Peyer's patch (tissue), 4 donors: ENCODE measurements at places on chromosomes 3 and 15. TPM values are rescaled to one million over a fixed set of nuclear protein-coding genes. Genes with fewer than 3 reads are reported as not detected.

Gene NOX5
- not detected for total RNA-seq

DNA sequence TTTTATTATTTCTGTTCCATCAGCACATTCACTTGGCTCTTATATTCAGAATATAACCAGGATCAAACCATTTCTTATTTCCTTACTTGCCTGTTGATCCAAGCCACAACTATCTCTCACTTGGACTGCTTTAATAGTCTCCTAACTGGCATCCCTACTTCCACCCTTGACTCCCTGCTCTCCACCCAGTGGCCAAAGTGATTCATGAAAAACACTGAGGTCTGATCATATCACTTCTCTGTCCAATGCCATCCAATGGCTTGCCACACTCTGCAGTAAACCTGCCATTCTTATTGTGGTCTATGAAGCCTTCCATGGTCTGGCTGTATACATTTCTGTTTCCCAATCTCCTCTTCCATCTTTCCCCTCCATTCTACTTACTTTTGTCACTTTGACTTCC lies 576.1 kb downstream of the PDCD6IP start:
- no peak for DNase-seq

GRCh38 chr15:31336593-31337295 lies 10.1 kb downstream of the KLF13 start:
- no peak for DNase-seq

GRCh38 chr3:184899953-184900595 lies 88.1 kb downstream of the VPS8 start:
- DNase-seq: no peak

- peak; percentile 36 for DNase-seq
Observed at GRCh38 chr3:69012800-69013252, 658 bp downstream of the EOGT start.

DNA sequence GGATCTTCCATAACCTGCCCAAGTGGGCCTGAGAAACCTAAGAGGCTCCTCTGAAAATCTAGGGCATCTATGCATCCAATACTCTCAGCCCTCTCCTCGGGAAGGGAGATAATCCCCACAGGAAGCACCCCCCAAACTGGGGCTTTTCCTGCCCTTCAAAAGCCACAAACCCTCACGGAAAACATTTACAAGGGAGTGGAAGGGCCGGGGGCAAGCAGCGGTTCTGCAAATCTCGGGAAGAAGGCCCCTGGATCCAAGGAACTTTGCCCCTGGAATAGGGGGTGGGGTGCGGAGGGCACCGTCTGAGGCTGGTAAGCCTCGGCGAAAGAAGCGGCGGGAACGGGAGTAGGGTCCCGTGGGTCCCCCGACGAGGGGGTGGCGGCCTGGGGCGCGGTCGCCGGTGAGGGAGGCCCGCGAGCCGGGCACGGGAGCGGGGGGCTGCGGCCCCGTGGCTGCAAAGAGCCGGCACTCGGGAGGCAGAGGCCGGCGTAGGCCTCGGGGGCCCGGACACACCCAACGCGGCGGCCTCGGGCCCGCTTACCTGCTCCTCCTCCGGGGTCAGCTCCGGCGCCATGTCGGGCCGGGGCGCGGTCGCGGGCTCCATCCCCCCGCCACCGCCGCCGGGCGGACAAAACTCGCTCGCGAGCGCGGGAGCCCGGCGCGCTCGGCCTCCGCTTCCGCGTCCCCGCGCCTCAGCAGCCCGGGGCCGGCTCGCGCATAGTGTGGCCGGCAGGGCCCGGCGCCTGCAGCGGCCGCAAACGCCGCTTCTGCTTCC lies 755 bp downstream of the PTPN9 start:
- DNase-seq: peak; percentile 59

DNA sequence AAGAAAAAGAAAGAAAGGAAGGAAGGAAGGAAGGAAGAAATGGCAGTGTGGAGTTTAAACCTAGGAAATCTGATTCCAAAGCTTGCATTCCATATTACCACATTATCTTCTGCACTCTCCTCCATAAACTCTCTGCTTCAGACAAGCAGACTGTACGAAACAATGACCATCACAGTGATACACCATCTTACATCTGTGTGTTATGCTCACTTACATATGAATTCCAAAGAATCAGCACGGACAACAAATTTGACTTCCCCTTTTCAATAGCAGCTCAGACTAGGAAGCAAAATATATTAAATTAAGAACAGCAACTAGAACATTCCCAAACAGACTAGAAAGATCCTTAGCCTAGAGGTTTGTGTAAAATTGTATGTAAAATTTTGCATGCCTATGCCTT lies 18.0 kb upstream of the PPM1L start:
- DNase-seq: no peak

- no peak for DNase-seq
Observed at GRCh38 chr3:134065252-134066157, 35.8 kb upstream of the SLCO2A1 start.

- DNase-seq: no peak
Observed at GRCh38 chr3:41502023-41502422, 302.7 kb downstream of the CTNNB1 start.
